Subcutaneous adipose tissue (tissue), 4 donors: ENCODE measurements at places on chromosomes 3 and 15. TPM values are rescaled to one million over a fixed set of nuclear protein-coding genes. Genes with fewer than 3 reads are reported as not detected.

The ACAP2 gene
- 79.6 TPM for total RNA-seq

The HYAL2 gene
- total RNA-seq = 136 TPM

The CCDC14 gene
- 39.9 TPM for total RNA-seq

The GPR171 gene
- total RNA-seq = 3.9 TPM

The TMEM212 gene
- not detected for total RNA-seq

The SNX22 gene
- 0.75 TPM for total RNA-seq

The GAP43 gene
- total RNA-seq = 0.51 TPM

The CCDC191 gene
- total RNA-seq = 4.4 TPM

The KLHL6 gene
- total RNA-seq = 2.4 TPM

The DUOXA2 gene
- not detected for total RNA-seq

The TLE3 gene
- 57.5 TPM for total RNA-seq

The PDCD10 gene
- total RNA-seq = 46.5 TPM

The HRH1 gene
- total RNA-seq = 5.7 TPM

The CCR3 gene
- not detected for total RNA-seq

The IQCF5 gene
- total RNA-seq = not detected

The ITIH1 gene
- total RNA-seq = 0.34 TPM

The GPR149 gene
- total RNA-seq = not detected

The C2CD4B gene
- not detected for total RNA-seq

The SI gene
- not detected for total RNA-seq

The SPSB4 gene
- total RNA-seq = 0.38 TPM

The DUOX1 gene
- total RNA-seq = not detected

The MTFMT gene
- 25.8 TPM for total RNA-seq

The SPTBN5 gene
- 0.82 TPM for total RNA-seq

The PLAAT1 gene
- not detected for total RNA-seq

The SLC24A1 gene
- 8.0 TPM for total RNA-seq

The ADGRG7 gene
- not detected for total RNA-seq

The ALPK3 gene
- total RNA-seq = 70.3 TPM

The SAMMSON gene
- total RNA-seq = 0.94 TPM

The NAALADL2 gene
- 18.1 TPM for total RNA-seq

The TRIM42 gene
- not detected for total RNA-seq

The P2RY1 gene
- 2.8 TPM for total RNA-seq

The RYK gene
- total RNA-seq = 98.4 TPM

The CHRNA7 gene
- total RNA-seq = 0.44 TPM

The MAP6D1 gene
- 0.38 TPM for total RNA-seq

The TM4SF1 gene
- 142 TPM for total RNA-seq

The GOLGA6L4 gene
- total RNA-seq = 7.3 TPM

The CRYGS gene
- 6.7 TPM for total RNA-seq

The MEIS2 gene
- 12.6 TPM for total RNA-seq

The SLC4A7 gene
- total RNA-seq = 41.8 TPM

The SIDT1 gene
- 2.3 TPM for total RNA-seq

The WDR49 gene
- 0.85 TPM for total RNA-seq

The A4GNT gene
- total RNA-seq = not detected

The CTXN2 gene
- total RNA-seq = not detected

The C3orf18 gene
- 10.6 TPM for total RNA-seq

The ANKRD63 gene
- total RNA-seq = not detected

The STRA6 gene
- total RNA-seq = not detected

The PLA1A gene
- total RNA-seq = 8.9 TPM

The PLSCR5 gene
- not detected for total RNA-seq

The GPR27 gene
- total RNA-seq = not detected

The KCNMB3 gene
- 4.3 TPM for total RNA-seq

The SUSD5 gene
- total RNA-seq = 0.34 TPM

The SLC51A gene
- total RNA-seq = not detected

The SLC28A1 gene
- not detected for total RNA-seq

The CHRNA5 gene
- total RNA-seq = 0.38 TPM

The CPN2 gene
- 0.38 TPM for total RNA-seq

The NME9 gene
- total RNA-seq = not detected

The TNIK gene
- total RNA-seq = 11.7 TPM

The MESP2 gene
- total RNA-seq = 0.34 TPM
